ENCODE measurements at places on chromosomes 1 and 21. TPM values are rescaled to one million over a fixed set of nuclear protein-coding genes. Genes with fewer than 3 reads are reported as not detected.

The MDM4 gene
- 96.9 TPM for total RNA-seq

DNA sequence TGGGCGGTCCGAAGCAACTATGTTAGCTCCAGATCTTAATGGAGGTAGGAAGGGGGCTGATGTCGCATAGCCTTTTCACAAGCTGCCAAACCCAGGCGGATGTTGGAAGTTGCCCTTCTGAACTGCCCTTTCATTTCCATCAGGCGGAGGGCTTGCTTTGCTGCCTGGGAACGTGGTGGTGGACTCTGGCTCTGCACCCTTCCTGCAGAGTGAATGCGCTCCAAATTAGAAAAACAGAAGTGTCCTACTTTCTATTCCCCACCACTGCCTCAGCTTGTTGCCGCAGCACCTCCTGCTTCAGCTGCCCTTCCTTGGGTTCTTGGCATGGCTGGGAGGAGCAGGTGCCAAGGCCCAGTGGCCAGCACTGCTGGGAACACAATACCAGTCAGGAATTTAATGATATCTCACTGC is 60.6 kb downstream of the AK4 start:
- H3K4me1 ChIP-seq: no peaks in the 10 kb centered on the region
- H3K27me3 ChIP-seq: no peaks in the 10 kb centered on the region
- H3K4me3 ChIP-seq: no peak overlapping the region
- no peak for DNase-seq
- no peak overlapping the region for H3K27ac ChIP-seq
- no peaks in the 10 kb centered on the region for H3K36me3 ChIP-seq

GRCh38 chr1:35179908-35180307 is 13.0 kb downstream of the SFPQ start:
- H3K27ac ChIP-seq: no peak overlapping the region
- peaks cover 2% of the 10 kb centered on the region for H3K4me1 ChIP-seq
- peak; percentile 44 for DNase-seq
- H3K27me3 ChIP-seq: no peaks in the 10 kb centered on the region
- H3K36me3 ChIP-seq: peaks cover 92% of the 10 kb centered on the region

The TAS1R1 gene
- total RNA-seq: not detected

The ANKRD45 gene
- total RNA-seq: not detected

DNA sequence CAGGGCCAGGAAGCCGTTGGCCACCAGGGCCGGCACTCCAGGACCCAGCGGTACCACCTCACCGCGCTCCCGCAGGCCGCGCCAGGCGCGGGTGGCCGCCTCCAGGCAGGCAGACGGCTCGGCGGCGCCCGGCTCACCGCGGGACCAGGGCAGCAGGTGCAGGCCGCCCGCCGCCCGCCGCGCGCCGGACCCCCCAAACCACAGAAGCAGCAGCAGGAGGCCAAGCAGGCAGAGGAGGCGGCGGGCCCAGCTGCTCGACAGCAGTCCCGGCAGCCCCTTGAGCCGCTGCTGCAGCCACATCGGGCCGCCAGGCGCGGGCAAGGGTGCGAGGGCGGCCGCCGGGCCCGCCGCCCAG is 312 bp downstream of the KIAA2013 start:
- peaks cover 12% of the 10 kb centered on the region for H3K36me3 ChIP-seq
- H3K27me3 ChIP-seq: no peaks in the 10 kb centered on the region
- no peak overlapping the region for H3K27ac ChIP-seq
- H3K4me3 ChIP-seq: peak overlapping the region; percentile 76
- no peak for DNase-seq
- peaks cover 37% of the 10 kb centered on the region for H3K4me1 ChIP-seq

DNA sequence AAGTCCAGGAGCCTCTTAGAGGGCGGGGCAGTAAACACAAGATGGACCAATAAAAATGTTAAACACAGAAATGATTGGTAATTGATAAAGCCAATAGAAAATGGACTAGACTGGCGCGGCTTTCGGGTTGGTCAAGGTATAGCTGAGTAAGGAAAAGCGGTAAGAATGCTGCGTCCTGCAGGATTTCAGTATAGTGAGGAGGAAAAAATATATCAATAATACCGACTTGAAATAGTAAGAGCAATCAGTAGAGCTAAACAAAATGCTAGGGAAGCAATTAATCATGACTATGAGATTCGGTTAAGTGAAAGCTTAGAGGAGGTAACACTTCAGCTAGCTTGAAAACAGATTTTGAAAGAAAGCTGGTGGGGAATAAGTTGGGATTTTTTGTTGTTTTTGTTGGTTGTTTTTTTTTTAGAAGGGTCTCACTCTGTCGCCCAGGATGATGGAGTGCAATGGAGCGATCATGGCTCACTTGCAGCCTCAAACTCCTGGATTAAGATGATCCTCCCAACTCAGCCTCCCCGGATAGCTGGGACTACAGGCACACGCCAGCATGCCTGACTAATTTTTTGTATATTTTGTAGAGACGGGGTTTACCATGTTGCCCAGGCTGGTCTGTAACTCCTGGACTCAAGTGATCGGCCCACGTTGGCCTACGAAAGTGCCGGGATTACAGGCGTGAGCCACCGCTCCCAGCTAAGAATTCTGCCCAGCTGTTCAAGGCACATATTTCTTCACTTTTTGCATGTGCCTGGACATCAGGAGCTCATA is 711 bp upstream of the TESK2 start:
- no peak overlapping the region for H3K27ac ChIP-seq
- H3K4me1 ChIP-seq: peaks cover 19% of the 10 kb centered on the region
- no peaks in the 10 kb centered on the region for H3K36me3 ChIP-seq
- peak overlapping the region; percentile 59 for H3K4me3 ChIP-seq
- no peaks in the 10 kb centered on the region for H3K27me3 ChIP-seq

The PADI3 gene
- total RNA-seq: not detected

DNA sequence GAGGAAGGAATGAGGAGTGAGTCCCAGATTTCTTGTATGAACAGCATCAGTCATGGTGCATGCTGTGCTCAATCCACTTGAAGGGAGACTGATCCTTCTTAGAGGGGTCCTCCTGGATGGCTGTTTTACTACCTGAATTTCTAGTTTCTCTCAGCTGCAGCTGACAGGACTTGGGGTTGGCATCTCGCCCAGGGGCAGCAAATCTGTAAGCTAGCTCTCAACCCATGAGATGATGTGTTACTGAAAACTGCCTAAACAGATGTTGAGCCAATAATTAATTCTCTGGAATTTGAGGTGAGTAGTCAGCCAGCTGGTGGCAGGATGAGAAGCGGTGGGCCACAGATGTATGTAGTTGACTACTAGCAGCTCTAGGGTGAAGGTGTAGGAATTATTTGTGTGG is 19.6 kb downstream of the BACH1 start:
- DNase-seq: no peak
- H3K4me3 ChIP-seq: no peak overlapping the region
- H3K27ac ChIP-seq: no peak overlapping the region
- no peaks in the 10 kb centered on the region for H3K27me3 ChIP-seq

The IQCC gene
- 1.2 TPM for total RNA-seq

The DIO1 gene
- total RNA-seq: not detected

The ALG14 gene
- 2.2 TPM for total RNA-seq

The NIT1 gene
- total RNA-seq: 44.0 TPM

DNA sequence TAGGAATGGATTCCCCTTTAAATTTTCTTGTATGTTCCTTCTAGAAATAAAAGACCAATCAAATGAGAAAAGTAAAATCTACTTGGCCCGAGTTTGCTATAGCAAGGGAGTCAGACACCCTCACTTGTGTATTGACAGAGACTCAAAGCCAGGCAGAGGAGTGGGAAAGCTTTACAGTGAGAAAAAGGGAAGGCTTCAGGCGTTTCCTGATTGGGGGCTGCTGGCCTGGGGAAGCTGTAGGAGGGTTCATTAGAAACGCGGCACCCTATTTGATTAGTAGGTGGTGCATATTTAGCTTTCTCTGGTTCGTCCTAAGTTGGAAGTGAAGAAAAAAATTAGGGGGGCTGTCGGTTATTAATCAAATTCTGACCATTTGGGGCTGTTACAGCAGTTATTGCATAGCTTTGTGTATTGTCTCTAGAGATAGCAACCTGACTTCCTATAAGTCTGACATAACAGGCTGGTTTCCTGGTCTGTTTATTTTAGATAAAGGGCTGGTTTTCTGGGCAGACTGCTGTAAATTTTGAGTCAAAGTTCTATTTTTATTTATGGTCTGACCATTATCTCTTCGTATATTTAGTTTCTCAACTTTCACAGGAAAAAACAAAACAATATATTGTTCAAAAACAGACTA is 10.0 kb downstream of the SLC25A24 start:
- H3K27ac ChIP-seq: peak overlapping the region; percentile 98
- peak overlapping the region; percentile 60 for H3K4me3 ChIP-seq
- DNase-seq: peak; percentile 81
- peaks cover 48% of the 10 kb centered on the region for H3K4me1 ChIP-seq
- peaks cover 28% of the 10 kb centered on the region for H3K36me3 ChIP-seq

GRCh38 chr1:119747451-119747850 is 21.3 kb downstream of the HMGCS2 start:
- H3K27me3 ChIP-seq: no peaks in the 10 kb centered on the region
- H3K36me3 ChIP-seq: no peaks in the 10 kb centered on the region
- H3K4me3 ChIP-seq: no peak overlapping the region
- DNase-seq: no peak

DNA sequence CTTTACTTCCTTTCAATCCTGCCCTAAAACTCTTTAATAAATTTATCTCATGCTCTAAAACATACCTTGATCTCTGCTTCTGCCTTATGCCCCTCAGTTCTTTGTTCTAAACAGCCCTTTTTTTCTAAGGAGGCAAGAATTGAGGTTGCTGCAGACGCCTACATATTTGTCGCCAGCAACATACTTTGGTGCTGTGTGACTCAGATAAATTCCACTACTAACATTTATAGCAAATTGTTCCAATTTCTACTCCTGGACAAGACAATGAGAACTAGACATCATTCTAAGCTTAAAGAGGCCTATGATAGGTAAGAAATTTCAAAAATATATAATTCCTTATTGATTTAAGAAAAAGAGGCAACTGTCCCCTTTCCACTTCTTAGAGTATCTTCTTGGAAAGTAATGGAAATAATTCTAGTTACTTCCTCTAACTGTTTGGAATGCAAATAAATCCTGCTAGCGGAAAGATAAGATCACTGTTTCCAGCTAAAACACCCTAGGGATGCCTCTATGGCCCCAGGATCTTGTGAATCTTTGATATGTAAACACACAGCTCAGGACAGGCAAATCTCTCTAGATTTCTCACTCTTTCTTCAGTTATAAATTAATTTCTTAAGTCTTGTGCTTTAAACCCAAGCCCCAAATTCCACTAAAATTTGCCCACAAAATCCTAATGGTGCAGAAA is 869.1 kb downstream of the KCNT2 start:
- no peak for DNase-seq
- H3K27ac ChIP-seq: no peak overlapping the region
- no peaks in the 10 kb centered on the region for H3K27me3 ChIP-seq
- no peak overlapping the region for H3K4me3 ChIP-seq
- H3K4me1 ChIP-seq: no peaks in the 10 kb centered on the region

DNA sequence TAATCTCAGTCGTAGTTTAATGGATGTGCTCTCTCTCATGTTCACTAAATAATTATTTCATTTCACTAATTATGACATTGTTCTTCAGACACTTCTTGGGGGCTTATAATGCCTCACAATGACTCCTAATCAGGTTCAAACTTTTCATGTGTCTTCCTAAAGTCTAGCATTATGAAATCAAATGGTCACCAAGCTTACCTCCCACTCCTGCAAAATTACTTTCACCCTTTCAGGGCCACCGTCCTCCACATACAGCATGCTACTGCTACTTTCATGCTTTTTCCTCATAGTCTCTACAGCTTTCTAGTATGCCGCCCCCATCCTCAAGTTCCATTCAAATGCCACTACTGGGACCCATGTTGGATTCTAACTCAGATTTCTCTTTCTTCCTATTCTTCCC is 59.8 kb upstream of the C1orf53 start:
- DNase-seq: no peak
- no peak overlapping the region for H3K4me3 ChIP-seq
- H3K36me3 ChIP-seq: no peaks in the 10 kb centered on the region

DNA sequence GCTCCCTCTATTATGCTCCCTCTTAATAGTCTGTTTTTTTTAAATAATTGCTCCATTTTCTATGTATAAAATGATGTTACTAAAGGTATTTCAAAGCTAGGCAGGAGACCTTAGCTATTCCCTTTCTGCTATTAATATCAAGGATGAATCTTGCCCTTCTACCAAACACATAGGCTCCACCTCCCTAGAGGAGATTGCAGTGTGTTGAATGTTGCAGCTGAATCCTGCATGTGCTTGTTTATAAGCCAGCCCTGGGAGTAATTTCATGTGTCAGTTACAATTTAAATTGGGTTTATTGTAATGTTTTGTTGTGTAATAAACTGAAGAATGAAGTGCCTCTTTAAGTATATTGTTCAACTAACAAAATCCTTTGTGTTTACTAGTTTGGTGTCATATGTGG is 66.0 kb downstream of the TMEM200B start:
- no peaks in the 10 kb centered on the region for H3K36me3 ChIP-seq
- DNase-seq: no peak
- no peak overlapping the region for H3K27ac ChIP-seq

DNA sequence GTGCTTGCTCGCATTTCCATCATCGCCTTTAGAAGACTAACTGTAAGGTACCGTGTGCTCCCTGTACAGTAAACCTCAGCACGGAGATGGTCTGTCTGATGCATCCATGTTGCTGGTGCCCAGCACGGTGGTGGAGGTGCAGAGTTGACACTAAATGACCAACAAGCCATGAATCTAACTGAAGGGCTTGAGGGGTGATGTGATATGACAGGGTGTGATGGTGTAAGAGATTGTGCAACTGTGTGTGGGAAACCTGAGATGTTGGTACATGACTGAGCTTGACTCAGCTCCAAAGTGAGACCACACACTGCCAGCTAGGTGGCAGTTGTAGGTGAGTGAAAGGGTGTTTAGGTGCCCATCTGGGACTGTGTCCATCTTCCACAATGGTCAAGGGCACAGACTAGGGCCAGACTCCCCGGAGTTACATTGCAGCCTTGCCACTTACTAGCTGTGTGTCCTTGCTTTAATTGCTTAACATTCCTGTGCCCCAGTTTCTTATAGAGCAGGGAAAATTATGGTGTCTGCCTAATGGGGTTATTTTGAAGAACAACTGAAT is 21.4 kb downstream of the SLC2A1 start:
- H3K27me3 ChIP-seq: no peaks in the 10 kb centered on the region
- peak overlapping the region; percentile 52 for H3K27ac ChIP-seq
- peaks cover 94% of the 10 kb centered on the region for H3K4me1 ChIP-seq
- no peak overlapping the region for H3K4me3 ChIP-seq
- H3K36me3 ChIP-seq: peaks cover 48% of the 10 kb centered on the region

The TNFRSF4 gene
- total RNA-seq: not detected

GRCh38 chr21:35223480-35224156 is 174.5 kb upstream of the RUNX1 start:
- H3K4me3 ChIP-seq: no peak overlapping the region
- no peaks in the 10 kb centered on the region for H3K27me3 ChIP-seq
- H3K36me3 ChIP-seq: no peaks in the 10 kb centered on the region
- H3K27ac ChIP-seq: no peak overlapping the region

The NBPF4 gene
- not detected for total RNA-seq

DNA sequence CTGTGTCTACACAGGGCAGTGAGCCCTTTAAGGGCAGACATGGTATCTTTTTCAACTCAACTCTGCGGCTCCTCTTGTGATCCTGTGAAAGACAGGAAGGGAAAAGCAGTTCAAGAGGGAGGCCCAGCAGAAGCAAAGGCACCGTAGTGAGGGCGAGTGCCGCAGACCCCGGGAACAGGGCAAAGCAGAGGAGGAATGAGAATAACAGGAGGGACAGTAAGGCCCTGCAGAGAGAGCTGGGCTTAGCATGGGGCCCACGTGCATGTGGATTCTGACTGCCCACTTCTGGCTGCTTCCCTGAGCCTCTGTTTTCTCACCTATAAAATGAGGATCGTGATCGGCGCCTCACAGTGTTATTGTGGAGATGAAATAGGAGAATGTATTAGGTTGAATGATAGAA is 409.3 kb downstream of the PTPRU start:
- no peak overlapping the region for H3K27ac ChIP-seq
- H3K4me3 ChIP-seq: no peak overlapping the region
- no peaks in the 10 kb centered on the region for H3K36me3 ChIP-seq
- no peaks in the 10 kb centered on the region for H3K27me3 ChIP-seq
- H3K4me1 ChIP-seq: no peaks in the 10 kb centered on the region
- DNase-seq: no peak
